ENCODE measurements at places on chromosomes 5 and 9.
A peak's percentile ranks its signal among the peaks of the same experiment; 100 is the strongest.

- no peak for DNase-seq
Measured at GRCh38 chr5:128763321-128763720, 202.0 kb upstream of the SLC27A6 start.

DNA sequence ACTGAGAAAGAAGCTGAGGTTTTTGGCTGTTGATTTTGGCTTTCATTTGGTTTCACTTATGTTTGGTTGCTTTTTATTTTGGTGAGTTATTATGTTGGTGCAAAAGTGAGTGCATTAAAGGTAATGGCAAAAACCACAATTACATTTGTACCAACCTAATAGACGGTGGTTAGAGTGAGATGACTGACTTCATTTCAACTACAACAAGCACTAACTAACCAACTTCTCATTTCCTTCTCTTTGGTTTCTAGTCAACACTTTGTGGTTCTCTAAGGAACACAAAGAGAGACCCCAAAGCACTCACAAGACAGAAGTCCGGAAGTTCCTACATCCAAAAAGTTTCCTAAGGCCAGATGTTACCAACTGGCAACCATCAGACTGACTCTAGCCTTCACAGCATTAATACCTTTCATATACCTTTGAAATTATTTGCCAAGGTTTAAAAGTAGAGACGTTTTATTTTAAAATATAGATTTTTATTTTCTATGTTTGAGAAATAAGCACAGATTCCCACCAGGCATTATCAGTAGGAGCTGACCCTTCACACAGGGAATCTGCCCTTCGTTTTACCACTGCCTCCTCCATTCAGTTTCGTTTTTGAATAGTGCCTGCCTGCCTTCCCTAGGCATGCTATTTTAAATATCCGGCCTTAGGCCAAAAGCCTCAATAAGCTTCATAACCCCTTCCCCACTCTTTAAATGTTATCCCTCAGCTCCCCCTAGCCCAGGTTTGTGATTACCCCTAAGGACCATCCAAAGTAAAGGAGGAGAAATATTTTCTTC lies 301.1 kb upstream of the PTGER4 start:
- DNase-seq: no peak

DNA sequence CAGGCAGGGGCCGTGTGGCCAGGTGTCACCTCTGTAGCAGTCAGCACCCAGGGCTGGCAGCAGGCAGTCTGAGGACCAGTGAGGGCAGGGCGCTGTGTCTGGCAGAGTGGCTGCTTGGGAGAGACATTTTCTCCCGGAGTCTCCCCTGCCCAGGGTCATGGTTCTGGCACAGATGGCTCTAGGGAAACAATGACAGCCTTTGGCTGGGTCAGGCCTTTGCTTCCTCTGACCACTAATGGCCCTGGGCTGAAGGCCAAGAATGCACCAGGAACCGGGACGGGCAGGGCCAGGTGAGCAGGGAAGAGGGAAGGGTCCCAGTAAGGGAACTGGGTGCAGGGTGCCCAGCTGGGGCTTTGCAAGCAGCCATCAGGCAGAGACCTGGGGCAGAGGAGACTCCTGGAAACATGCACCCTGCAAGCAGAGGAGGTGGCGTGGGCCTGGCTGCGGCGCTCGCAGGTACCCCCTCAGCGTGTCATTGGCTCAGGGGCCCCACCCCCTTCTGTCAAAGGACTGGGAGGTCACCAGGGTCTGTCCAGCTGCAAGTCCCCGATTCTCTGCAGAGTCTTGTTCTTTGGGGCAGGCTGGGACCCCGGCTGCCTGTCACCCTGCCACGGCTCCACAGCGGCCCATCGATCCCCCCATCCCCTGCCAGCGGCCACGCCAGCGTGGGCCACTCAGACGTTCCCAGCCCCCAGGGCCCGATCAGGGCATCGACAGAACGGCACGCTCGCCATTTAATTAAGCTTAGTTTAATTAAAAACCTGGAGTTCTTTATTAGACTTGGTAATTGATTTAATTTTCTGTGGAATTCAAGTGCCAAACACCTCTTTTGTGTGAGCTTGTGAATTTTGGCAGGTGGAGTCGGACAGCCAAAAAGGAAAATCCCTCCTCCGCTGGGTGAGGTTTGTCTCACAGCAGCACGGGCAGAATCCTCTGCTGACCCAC lies 18.9 kb upstream of the TMEM250 start:
- no peak for DNase-seq

- no peak for DNase-seq
Measured at GRCh38 chr9:89473762-89474469, 24.0 kb downstream of the SEMA4D start.

DNA sequence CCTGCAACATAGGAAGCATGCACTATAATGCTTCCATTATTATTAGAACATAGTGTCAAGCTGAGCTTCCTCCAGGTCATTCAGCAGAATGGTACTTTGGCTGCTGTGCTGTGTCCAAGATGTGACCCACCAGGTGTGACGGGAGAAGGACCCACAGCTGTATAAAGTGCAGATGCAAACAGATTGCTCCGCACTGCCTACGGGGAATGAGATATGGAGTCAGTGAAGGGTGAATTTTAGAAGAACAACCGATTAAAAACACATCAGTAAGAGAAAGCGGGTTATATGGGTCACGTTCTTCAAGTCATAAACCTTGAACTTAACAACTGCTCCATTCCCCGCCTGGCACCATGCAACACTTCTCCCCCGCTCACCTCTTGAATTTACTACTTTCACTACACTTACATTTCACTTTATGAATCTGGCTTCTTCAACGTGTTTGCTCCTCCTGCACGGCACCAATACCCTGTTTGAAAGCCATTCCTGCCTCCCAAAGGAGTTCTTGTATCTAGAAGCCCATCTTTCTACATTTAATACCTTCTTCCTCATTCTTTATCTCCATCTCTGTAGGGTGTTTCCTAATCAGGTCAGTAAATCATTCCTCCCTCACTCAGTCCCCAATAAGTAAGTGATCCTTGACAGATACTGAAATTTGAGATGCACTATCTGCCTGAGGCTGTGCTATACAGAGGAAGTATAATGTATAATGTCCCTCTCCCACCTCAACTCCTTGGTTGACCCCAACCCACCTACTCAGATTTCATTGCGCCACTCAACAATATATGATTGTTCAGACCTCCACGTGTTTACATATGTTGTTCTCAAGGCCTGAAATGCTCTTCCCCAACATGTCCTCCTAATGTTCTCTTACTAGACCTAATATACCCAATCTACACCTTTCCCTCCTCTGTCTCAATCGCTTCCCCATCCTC lies 25.9 kb downstream of the BRINP1 start:
- DNase-seq: no peak

DNA sequence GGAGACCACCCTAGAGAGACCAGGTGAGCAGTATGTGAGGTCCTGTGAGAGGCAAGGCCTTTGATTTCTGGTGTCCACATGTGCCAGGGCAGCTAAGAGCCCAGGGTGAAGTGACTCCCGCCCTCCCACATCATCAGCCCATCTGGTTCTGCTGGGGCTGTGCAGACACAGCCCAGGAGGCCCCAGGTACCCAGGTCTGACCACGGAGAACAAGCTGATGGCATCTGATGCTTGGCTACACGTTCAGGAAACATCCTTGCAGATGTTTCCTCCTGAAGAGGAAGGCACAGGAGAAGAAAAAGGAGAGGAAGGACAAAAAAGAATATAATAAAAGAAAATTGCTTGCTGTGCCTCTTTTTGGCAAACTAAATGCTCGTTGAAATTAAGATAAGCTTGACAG lies 225.8 kb downstream of the PAX5 start:
- DNase-seq: no peak

- DNase-seq: no peak
Measured at GRCh38 chr5:33046091-33046490, 335.0 kb downstream of the NPR3 start.

GRCh38 chr5:156376751-156377150 lies 49.8 kb downstream of the SGCD start:
- no peak for DNase-seq

- peak; percentile 47 for DNase-seq
Measured at GRCh38 chr9:126373241-126373640, 46.6 kb downstream of the MVB12B start.

GRCh38 chr5:140182075-140182711 lies 7.2 kb downstream of the CYSTM1 start:
- DNase-seq: peak; percentile 44

- DNase-seq: peak; percentile 56
Measured at GRCh38 chr5:98309785-98310598, 463.5 kb upstream of the RGMB start.

DNA sequence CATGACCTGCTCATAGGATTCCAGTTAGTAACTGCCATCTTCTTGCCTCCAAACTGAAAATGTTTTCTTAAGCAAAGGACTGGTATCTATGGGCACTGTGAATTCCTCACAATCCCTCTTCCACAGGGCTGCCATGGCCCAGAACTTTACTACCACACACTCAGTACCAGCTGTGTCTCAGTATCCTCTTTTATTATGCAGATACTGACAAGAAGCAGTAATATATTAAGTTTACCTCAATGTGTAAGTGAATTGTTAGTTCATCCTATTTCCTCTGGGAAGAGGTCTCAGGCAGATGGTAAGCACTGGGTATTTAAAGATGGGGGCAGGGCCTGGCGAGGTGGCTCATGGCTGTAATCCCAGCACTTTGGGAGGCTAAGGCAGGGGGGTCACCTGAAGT lies 320.8 kb upstream of the RFX3 start:
- DNase-seq: no peak

DNA sequence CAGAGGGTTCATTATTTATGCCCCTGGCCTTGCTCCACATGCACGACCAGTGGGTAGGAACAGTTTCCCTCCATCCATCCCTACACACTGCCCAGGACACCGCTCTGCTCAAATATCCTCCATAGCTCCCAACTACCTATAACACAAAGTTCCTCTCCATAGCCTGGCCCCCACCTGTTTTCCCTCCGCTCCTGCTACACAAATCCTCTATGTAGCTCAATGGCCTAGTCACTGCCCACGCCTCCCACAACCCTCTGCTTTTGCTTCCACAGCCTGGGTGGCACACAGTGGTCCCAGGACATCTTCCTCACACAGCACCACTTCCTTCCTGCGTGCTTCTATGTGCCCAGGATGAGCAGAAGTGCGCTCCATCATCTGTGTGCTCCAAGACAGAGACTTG lies 20.4 kb downstream of the REXO4 start:
- no peak for DNase-seq

- DNase-seq: no peak
Measured at GRCh38 chr9:33375238-33375840, 27.0 kb downstream of the AQP7 start.

DNA sequence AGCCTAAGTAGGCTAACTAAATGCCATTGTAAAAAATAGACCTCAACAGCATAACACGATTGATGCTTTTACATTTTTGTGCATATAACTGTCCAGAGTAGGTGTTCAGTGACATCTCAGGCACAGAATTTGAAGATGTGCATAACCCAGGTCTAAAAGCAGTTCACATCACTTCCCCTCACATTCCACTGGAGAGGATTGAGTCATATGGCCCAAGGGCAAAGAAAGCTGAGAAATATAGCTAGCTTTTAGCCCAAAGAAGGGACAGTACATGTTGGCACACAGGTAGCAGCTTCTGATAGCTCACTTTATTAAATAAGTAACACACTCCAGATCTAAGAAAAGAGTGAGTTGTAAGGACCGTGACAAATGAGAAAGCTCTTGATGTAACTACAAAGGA lies 2259.5 kb upstream of the WWC1 start:
- DNase-seq: no peak

- no peak for DNase-seq
Measured at GRCh38 chr9:126980231-126980630, 65.6 kb downstream of the RALGPS1 start.

GRCh38 chr5:156128026-156128425 lies 198.9 kb upstream of the SGCD start:
- no peak for DNase-seq

GRCh38 chr5:12214267-12215015 lies 310.2 kb upstream of the CTNND2 start:
- no peak for DNase-seq

GRCh38 chr9:135601988-135602387 lies 37.4 kb downstream of the GLT6D1 start:
- DNase-seq: no peak

- no peak for DNase-seq
Measured at GRCh38 chr9:130232899-130233586, 32.5 kb upstream of the HMCN2 start.

GRCh38 chr5:57455511-57456455 lies 26.8 kb downstream of the ACTBL2 start:
- DNase-seq: no peak

DNA sequence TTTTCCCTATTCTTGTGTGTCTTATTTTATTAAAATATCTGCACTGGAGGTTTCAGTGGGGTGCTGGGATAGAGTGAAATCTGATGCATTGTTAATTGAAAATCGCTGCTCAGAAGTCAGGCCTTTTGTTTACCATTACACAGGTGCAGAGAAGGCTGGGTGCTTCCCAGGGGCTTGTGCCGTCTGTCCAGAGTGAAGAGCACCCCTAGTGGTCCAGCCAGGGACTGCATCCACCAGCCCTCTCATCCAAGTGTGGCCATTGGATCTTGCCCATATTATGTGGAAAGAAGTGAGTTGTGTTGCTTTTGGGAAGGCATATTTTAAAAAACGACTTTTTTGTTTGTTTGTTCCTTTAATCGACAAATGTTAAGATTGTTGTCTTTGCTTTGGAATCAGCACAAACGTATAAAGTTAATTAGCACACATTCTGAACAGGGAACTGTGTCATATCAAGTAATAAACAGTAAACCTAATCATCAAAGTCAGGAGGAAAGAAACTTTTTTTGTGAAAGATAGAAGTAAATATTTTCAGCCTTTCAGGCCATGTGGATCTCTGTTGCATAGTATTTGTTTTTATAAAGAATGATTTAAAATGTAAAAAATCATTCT lies 315.6 kb downstream of the MTRR start:
- DNase-seq: peak; percentile 28

DNA sequence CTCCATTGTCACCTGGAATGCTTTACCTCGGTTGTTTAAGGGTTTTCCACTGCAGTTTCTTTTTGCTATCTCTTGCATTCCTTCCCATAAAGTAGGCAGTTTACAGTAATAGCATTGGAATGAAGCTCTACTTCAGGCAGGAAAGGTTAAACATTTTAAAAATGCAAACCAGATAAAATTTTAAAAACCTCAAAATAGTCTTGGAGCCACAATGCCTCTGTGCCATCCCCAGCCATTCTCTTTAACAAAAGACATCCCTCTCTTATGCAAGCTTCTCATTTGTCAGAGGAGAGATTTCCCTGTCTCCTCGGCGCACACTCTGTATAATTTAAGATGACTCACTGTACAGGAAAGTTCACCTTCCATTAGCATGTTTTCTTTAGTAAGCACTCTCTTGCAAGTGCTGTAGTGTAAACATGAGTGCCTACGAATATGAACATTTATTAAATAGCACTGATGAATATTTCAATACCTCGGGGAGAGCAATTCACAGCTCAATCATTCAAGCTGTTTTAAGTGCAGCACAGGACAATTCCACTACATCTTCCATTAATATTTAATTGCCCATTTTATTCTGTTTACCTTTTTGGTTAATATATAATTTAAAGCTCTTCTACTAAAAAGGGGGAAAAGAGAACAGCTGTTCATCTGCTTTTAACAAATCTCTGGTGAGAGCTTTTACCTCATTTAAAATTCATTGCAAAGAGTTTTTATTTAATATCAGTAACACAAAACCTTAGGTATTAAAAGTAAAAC lies 343.6 kb downstream of the SPATA31D1 start:
- DNase-seq: no peak

GRCh38 chr9:37410969-37411785 lies 11.3 kb upstream of the GRHPR start:
- no peak for DNase-seq
